ENCODE measurements at places on chromosomes 16 and 17.

DNA sequence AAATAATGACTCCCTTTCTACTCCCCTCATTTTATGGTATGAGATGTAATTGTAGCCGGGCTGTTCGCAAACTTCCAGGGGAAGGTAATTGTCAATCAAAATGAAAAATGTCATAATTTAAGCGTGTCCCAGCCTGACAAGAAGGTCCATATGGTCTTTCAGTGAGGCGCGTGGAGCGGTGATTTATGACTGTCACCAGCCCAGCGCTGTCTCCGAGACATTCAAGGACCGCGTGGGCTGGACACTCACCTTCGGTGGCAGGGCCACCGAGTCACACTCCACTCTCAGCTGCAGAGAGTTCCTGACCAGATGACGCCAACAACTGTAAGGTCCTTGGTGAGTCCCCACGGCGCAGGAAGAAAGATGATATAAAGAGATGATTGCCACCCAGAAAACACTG is 157.7 kb upstream of the TNRC6C start:
- DNase-seq: no peak

DNA sequence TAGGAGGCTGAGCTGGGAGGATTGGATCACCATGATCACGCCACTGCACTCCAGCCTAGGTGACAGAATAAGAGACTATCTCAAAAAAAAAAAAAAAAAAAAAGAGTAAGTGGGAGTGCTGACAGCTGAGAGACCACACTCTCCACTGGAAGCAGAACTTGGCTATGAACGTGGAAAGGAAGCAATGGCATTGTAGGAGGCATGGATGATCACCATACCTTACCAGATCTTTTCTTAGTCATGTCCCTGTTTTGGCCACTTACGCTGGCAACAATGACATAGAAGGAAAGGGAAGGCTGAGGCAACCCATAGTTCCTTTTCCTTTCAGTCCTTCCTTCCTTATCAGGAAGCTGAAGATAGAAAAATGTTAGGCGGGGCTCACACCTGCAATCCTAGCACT is 3.7 kb upstream of the ATP1B2 start:
- no peak for DNase-seq

- DNase-seq: no peak
Observed at GRCh38 chr16:89827383-89828198, 684 bp upstream of the SPIRE2 start.

DNA sequence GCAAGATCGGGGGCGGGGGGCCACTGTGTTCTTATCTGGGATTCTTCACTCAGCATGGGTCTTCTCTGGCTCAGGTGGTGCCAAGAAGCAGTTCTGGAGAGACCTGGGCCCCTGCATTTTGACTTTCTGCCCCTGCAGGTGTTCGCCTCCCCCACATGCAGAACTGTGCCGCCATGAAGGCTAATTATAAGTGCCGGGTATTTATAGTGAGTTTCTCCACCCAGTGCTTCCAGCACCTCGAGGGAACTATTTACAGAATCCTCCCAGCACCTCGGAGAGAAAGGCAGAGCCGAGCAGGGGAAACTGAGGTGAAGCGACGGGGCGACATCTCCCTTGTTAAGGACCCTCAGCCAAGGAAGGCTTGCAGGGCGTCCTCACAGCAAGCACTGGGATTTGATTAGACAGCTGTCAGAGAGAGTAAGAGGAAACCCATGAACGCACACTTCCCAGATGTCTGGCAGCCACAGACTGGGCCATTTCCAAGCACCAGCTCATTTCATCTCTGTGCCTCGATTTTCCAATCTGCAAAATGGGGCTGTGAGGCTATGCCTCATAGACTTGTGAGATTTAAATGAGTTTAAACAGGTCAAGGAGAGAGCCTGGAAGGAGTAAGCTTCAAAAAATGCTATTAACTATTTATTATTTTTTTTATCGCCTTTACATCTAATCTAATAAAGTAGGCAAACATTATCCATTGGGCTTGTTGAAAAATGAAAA is 36.4 kb upstream of the GRIN2A start:
- DNase-seq: no peak

DNA sequence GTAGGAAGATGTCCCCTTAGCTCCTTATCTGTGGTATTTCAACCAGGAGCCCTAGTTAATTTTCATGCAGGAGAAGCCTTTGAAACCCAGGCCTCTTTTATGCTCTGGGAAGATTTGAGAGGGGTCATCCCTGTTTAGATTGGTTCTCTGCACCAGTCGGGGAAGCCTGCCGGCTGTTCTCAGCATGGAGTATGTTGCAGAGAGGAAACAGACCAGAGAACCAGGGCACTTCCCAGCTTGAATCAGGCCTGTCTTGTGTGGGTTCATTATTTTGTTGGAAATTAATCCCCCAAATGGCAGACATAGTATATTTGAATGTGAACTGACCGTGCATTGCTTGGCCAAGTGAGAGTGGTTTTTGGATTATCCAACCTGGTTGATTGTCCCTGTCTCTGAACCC is 1082.1 kb upstream of the RBFOX1 start:
- no peak for DNase-seq

- no peak for DNase-seq
Observed at GRCh38 chr16:72975809-72976437, 72.0 kb downstream of the ZFHX3 start.

- peak; percentile 97 for DNase-seq
Observed at GRCh38 chr17:29613352-29613837, 9.3 kb downstream of the CORO6 start.

DNA sequence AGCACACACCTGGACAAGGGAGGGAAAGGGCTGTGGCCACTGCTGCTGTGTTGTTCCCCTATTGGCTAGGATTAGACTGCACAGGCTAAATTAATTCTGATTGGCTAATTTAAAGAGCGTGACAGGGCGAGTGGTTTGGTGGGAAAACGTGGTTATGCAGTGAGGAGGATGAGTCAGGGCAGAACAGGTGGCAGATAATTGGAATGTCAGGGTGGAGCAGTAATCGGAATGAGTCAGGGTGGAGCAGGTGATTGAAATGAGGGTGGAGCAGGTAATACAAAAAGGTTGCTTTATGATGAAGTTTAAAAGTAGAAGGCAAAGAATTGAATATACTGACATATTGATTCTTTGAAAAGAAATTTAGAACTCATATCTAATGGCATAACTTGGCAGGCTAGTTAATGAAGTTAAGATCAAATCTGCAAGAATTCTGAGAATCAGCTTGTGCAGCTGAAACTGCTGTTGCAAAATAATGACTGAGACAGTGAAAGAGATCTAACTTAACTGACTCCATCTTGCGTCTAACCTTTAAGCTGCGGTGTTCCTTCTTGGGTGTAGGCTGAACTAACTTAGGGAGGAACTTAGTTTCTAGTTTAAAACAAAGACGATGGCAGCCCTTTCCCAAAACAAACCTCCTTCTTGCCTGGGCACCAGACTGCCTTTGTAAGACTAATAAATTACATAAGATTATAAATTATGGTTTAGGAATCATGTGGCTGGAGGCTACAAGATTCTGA is 174.3 kb downstream of the UTP18 start:
- DNase-seq: peak; percentile 29

DNA sequence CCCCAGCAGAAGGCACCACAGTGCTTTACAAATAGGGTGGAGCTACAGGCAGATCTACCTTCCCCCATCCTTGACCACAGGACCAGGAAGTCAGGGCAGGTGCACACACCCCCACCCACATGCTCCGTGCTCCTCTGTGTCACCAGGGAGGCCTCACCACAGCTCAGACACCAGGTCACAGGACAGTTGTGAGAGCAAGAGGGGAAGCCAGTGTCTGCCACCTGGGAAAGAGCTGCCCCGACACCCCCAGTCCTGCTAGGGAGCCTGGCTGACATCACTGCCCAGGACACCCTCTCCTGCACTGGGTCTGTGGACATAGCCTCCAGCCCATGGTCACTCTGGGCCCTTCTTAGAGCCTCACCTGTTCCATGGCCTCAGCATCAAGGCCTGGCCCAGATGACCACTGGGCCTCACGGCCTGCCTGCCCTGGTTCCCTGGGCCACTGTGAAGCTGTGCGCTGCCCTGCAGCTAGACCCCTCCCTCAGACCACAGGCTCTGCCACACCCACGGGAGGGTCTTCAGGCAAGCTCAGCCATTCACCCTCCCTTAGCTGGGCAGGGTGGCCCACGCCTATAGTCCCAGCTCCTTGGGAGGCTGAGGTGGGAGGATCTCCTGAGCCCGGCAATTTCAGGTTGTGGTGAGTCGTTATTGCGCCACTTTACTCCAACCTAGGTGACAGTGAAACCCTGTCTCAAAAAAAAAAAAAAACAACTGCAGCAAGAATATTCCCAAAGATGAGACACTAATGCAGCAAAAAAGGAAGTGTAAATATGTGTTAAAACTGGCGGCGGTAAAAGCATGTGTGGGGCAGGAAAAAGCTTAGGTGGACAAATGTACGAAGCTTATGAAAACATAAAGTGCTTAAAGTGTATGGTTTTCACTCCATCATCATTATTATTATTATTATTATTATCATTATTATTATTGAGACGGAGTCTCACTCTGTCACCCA is 14.2 kb downstream of the POLR3K start:
- DNase-seq: peak; percentile 66

DNA sequence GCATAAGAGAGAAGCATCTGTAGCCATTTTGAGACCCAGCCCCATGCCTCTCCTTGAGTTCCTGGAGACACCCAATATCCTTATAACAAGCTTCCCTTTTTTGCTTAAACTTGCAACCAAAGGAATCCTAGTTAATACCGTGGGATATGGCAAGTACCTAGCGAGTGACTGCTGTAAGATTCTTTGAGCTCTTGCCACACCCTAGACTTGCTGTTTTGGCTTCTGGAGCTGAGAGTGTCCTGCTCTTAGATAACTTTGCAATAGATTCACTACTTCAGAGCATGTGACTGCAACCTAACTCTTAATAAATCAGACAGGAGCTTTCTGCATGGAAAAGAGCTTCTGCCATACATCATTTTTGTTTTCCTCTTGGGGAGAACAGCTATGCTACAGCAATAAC is 58.3 kb downstream of the AKAP1 start:
- DNase-seq: no peak

DNA sequence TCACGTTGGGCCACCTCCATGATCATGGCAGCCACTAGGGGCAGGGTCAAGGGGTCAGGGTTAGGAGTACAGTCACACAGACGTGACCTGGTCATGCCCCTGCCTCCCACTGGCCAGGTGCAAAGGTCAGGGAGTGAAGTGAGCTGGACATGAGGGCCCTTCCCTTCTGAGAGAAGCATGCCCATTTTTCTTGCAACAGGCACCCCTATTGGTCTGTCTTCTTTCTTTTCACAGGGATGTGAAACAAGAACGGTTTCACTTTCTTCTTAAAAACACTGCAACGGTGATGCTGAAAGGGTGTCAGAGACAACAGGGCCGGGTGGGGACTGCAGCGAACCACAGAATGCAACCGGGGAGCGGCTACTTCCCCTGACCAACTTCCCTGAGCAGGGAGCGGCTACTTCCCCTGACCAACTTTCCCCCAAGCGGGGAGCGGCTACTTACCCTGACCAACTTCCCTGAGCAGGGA is 52.1 kb upstream of the DOC2B start:
- no peak for DNase-seq
